ENCODE measurements at places on chromosomes 13 and 19.

DNA sequence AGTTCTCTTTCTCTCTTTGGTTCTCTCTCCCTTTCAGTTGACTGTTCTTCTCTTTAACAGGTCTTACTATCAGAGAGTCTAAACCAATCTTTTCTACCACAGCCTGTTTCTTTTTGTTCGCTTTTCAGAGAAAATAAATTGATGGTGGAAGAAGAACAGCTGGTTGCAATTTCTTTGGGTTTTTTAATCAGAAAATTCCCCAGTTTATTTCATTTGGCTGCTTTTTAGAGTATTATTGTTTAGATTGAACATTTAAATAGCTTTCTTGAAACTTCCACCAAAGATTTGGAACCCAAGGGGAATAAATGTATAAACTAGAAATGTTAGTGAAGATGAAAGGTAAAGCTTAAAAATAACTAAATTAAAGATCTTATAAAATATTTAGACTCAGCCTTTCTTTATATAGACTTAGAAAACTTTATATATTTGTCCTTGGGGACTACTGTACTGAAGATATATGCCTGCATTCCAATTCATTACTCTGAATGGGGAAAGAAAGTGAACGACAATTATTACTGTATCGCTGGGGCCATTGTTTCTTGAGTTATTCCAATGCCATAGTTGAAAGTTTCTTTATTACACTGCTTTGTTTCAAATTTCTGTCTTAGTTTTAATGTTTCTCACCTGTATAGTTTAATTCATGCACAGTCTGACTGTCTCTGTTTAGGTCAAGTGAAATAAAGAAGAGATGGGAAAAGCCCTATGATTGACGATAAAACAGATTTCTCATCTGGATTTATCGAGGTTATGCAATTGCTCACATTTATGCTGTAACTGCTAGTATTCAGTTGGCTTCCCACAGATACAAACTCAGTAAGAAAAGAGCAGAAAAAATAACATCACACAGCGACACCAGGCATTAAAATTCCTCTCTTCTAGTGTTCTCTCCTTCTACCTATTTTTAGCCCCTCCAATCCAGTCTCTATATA is 169.4 kb upstream of the CSNK1A1L start:
- DNase-seq, result no peak

GRCh38 chr13:52002361-52002760 is 8.9 kb downstream of the ATP7B start:
- no peak for DNase-seq

DNA sequence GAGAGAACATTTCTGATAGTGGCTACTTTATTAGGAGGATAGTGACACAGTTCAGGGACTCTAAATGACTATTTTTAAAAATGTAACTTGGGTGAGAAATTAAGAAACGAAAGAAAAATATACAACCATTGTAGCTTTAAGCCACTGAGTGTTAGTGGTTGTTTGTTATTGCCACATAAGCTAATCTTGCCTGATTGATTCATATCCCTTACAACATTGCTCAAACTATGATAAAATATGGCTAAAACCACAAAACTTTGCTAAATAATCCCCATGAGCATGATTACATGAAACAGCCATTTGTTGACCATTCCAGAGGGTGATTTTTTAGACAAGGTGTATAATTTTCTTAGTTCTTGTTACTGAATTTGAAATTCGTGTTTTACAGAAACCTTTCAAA is 343.4 kb downstream of the SLITRK5 start:
- DNase-seq, result no peak

GRCh38 chr19:41412953-41413352 is 14.2 kb downstream of the B3GNT8 start:
- DNase-seq, result no peak
